HEK293T (cell line): ENCODE measurements at places on chromosomes 2 and 18.

DNA sequence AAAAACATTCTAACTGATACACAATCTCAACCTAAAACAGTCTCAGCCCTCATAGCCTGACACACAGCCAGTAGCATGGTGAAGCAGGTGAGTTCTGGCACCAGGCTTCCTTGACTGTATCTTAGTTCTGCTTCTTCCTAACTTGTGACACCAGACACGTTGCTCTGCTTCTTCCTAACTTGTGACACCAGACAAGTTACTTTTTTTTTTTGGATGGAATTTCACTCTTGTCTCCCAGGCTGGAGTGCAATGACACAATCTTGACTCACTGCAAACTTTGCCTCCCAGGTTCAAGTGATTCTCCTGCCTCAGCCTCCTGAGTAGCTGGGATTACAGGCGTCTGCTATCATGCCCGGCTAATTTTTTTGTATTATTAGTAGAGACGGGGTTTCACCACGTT is 6.7 kb upstream of the ATG16L1 start:
- no peak for DNase-seq

- no peak for DNase-seq
These were observed 59.5 kb downstream of the RMDN2 start for GRCh38 chr2:37984589-37984988.

DNA sequence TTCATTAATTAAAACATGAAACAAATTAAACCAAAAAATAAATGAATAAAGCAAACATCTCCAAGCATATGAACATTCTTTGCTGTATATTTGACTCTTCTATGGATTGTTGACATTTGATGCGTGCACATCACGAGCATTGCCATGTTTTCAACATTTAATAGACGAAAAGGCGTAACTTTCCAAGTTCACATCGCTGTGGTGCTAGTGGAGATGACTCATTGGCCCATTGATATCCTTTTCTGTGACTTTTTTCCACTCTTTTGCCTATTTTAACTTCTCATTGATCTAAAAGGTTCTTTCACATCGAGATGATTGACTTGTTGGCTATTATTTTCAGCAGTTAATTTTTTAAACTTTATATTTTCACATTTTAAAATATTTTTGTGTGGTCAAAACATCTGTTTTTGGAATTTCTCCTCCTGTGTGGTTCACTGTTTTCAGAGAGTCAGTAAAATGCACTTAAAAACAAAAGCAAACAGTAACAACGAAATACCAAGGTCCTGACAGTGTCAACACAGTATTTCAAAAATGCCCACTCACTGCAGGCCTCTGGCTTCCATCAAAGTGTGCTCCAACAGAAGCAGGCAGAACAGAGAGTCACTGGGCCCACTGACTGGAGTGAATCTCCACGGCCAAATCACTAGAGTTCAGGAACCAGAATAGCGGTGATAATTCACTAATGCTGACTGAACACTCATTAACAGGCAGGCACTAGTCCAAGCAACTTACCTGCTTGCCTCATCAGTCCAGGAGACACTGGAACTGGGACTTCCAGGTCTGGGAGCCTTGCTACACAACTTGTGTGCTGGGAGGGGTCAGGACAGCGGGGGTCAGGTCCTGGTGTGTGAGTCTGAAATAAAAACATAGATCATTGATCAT is 372.2 kb upstream of the SMIM21 start:
- no peak for DNase-seq

DNA sequence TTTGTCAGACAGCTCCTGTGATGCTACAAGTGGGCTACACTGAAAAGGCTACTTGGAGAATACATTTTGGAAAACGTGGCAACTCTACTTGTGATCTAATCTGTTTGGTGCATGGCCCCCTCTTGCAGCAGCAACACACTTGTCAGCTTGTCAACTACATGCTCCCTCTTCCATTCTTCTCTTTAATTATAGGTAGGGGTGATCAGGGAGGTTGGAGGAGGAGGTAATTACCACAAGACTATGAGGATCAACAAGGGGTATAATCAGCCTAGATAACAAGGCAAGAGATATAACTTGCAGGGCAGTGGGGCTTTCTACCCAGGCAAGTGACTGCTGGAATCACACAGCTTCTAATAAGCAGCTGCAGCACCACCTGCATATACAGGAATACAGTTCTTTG is 104.9 kb downstream of the ACVR1 start:
- DNase-seq, result no peak

- no peak for DNase-seq
These were observed 3.4 kb upstream of the PDCD1 start for GRCh38 chr2:241862093-241862492.

- no peak for DNase-seq
These were observed 225.7 kb downstream of the XIRP2 start for GRCh38 chr2:167114018-167114417.

GRCh38 chr2:151358166-151358970 is 976 bp downstream of the TNFAIP6 start:
- no peak for DNase-seq

DNA sequence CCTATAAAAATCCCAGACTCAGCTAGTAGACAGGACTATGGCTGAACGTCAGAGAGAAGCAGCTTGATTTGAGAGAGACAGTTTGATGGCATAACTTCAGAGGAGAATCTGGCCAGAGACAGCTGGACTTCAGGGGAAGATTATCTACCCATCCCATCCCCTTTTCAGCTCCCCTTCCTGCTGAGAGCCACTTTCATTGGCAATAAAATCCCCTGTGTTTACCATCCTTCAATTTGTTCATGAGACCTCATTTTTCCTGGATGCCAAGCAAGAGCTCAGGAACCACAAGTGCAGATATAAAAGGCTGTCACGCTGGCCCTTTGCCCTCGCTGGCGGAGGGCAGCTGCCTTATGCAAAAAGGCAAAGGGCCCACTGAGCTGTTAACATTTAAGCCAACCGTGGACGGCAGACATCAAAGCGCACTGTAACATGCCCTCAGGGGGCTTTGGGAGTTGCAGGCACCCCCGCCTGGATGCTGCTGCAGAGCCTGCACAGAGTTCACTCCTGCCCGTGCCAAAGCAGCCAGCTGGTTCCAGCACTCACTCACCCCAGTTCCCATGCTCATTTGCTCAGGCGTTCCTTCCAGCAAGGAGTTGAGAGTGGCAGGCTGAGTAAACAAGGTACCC is 164.3 kb upstream of the PGAP1 start:
- DNase-seq, result no peak

DNA sequence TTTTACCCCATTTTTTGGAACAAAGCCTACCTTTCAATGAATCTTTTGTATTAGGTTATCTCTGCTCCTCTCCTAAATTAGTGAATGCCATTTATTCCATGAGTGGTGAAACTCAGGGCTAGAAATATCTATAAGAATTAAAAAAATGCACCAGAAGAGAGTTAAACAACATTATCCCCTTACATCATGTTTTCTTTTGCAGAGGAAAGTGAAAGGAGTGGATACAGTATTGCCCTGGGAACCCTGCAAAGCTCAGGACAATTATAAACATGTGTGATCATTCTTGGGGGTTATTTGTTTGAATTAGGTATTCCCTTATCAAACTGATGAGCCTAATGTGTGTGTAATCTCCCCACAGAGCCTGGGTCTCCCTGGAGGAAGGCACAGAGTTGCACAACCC is 559.2 kb downstream of the RNF144A start:
- DNase-seq, result no peak

GRCh38 chr2:20539133-20539719 is 92.4 kb downstream of the RHOB start:
- no peak for DNase-seq

- DNase-seq, result no peak
These were observed 71.3 kb downstream of the SOWAHC start for GRCh38 chr2:109685453-109685852.
